Activated CD4-positive, alpha-beta T cell treated with anti-CD3 and anti-CD28 coated beads for 24 hours (primary cell): ENCODE measurements at places on chromosomes 2 and 18.

GRCh38 chr2:233369897-233370685, 15.8 kb downstream of the DGKD start:
- no peak for DNase-seq

- peak; percentile 11 for DNase-seq
Observed at GRCh38 chr18:23284629-23285028, 149.3 kb downstream of the CABLES1 start.

DNA sequence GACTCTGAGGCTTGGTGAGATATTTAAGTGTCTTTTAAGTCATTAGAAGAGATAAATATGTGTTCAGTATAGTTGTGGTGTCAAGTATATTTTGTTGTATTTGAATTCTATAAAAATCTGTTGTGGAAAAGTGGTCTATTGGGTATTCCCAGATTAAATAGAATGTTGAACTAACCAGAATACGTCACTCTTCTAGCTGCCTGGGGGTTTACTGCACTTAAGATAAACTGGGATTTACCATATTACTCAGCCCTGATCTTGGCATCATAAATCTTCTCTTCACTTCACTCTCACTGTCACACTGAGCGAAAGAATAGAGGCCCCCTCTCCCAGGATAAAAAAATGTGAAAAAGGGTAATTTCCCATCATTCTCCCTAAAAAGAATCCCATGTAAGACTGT, 129.8 kb downstream of the BCL2 start:
- DNase-seq: no peak

DNA sequence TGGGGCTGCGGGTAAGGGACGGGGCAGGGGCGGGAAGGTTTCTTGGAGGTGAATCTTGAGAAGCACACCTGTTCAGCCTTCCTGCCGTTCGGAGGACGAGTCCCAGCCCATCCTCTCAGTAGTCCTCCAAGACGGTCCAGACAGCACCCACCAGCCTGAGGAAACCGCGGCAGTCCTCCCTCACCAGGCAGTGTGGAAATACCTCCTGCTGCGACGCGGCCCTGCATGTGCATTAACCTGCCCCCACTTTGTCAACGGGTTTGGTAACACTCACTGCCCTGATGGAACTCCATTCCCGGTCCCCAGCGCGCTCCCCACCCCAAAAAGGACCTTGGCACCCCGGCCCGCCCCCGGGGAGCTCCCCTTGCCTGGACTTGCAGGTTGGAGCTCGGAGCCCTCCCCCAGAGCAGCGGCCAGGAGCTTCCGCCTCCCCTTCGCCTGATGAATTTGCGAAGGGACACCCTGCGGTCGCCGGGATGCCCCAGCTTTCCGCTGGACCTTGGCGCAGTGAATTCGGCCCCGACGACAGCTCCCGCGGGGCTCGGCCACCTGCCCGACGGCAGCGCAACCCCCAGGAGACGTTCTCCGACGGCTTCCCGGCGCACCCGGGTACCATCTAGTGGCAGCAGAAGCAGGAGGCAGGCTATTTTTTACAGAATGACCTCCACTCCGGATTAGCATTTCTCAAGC, 31.5 kb downstream of the ACVR1C start:
- DNase-seq: peak; percentile 38

DNA sequence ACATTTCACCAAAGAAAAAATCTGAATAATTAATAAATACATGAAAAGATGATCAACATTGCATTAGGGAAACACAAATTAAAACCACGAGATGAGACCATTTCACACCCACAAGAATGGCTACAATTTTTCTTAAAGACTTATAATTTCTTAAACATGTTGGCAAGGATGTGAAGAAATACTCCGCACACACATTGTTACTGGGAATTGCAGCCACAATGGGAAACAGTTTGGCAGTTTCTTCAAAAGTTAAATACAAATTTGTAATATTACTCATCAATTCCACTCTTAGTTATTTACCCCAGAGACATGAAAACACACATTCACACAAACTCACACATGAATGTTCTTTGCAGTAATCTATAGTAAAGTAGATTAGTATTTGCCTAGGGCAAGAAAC, 363.3 kb upstream of the SMIM21 start:
- no peak for DNase-seq

- no peak for DNase-seq
Observed at GRCh38 chr18:46601141-46601805, 55.7 kb downstream of the LOXHD1 start.

GRCh38 chr2:220708366-220708765, 863.7 kb downstream of the EPHA4 start:
- DNase-seq: no peak

DNA sequence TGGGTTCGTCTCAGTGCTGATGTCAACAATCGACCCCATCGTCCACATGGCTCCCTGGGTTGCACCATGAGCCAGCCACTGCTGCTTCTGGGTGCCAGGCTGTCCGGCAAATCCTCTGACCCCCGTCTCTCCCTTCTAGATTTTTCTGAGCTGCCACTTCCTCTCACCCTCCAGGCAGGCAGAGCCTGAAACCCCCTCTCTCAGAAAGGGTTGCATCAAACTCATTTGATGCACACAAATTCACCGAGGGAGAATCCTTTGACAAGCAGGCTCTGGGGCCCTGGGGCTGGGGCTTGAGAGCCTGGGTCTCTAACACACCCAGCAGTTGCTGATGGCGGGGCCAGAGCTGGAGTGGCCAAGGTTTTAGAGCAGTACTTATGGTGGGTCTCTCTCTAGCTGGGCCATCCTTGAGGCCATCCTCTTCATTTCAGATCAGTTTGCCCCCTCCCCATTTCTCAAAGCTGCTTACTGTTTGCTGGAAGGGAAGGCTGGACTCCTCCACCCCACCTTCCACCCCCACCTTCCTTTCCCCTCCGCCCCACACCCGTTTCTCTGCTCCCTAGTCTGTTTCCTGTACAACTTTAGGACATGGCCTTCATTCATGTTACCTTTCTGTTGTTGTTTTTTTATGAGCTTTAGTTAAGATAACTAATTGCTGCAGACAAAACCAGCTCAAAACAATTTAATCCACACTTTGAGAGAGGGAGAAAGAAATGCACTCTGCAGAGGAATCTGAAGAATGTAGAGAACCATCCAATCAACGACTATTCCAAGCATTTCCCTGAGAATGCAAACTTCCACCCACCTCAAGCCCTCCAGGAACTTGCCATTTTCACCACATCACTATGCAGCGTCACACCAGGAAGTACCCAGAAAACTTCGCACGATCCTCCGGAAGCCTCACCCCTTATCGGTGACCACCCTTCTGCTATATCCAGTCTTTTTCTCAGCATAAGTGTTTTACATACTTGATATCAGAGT, 69.5 kb downstream of the ARL4C start:
- DNase-seq: no peak

GRCh38 chr2:239532859-239533258, 132.0 kb upstream of the HDAC4 start:
- no peak for DNase-seq

DNA sequence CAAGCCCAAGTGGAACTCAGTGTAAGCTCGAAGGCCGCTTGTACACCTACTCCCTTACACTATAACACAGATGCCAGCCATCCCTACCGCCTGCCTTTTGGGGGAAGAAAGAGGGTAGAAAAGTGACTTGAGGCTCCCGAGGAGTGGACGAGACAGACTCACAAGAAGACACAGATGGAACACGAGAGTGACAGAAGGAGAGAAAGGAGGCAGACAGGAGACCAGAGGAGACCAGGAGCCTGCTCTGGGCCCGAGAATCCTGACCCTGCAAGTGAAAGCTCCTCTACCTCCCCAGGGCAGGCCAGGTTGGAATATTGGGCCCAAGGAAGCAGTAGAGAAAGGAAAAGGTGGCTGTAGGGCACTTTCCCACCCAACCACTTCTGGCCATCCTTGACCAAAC, 23.4 kb upstream of the TNS1 start:
- no peak for DNase-seq

DNA sequence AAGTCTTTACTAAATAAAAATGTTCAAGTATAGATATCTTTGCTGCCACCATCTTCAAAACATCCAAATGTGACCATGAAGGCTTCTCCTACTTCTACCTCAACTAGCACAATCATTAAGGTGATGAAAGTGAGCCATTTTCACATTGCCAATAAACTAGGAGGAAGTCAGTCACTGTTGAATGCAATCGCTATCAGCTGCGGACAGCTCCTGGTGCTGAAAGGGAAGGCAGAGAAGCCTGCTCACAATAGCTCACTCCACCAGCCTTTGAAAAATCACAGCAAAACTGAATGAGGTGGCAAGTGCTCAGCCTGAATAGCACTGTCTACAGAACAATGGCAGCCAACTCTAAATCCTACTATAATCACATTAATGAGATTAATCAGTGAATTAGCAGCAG, 2.2 kb downstream of the MYT1L start:
- DNase-seq: no peak

DNA sequence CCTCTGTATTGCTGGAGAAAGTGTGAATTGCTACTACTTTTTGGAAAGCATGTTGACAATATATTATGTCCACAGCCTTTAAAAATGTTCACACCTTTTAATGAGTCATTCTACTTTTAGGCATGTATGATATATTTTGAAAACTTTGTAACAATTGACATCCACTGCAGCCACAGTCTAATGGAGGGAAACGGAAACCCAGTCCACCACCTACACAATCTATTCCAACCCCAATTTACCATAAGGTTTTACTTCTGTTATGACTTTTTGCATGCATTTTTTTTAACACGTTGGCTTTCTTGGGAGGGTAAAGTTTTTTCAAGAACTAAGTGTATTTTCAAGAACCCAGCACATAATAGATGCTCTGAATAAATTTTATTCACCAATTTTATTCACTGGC, 38.5 kb upstream of the ATP8B1 start:
- no peak for DNase-seq

DNA sequence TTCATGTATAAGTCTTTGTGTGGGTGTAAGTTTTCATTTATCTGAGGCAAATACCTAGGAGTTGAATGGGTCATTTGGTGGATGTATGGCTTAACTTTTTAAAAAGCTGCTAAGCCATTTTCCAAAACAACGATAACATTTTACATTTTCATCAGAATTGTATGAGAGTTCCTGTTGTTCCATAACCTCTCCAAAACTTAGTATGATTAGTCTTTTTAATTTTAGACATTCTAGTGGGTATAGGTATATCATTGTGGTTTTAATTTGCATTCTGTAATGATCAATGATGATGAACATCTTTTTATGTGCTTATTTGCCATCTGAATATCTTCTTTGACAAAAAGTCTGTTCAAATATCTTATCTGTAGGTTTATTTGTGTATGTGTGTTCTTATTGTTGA, 74.4 kb upstream of the UGP2 start:
- DNase-seq: no peak

GRCh38 chr2:73291461-73292315, 1.7 kb downstream of the EGR4 start:
- no peak for DNase-seq

- no peak for DNase-seq
Observed at GRCh38 chr2:133607679-133608078, 39.4 kb upstream of the NCKAP5 start.

DNA sequence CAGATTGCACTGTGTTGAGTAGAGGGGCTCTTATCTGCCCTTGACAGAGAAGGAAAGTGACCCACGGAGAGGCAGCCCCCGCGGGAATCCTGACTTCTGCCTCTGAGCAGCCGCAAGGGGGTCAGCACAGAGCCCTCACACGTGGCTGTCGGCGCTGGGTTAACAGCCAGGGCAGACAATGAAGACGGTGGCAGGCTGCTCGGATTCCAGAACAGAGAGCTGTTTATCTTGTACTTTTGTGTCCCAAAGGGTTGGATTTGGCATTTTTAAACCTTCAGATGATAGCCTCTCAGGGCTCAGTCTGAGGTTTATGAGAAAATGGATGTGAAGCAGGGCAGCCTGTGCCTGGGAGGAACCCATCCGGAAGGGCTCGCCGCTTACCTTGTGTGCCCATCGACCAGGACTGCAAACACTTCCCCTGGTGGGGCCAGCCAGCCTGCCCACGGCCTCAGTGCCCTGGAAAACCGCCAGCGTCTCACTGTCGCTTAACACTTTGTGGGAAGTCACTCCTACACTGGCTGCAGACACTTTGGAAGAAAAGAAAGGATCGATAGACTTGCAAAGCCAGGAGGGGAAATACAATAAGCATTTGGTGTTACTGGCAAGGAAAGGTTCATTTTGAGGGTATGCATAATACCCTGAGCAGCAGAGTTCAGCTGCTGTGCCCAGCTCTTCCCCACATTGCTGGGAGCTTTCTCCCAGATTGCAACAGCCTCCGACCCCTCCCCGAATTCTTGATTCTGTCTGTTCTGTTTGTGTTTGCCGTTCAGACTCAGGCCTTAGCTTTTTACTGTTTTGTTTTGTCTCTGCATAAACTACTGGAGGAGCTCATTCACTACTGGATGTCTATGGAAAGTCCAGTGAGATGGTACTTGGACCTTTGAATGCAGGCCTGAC, 325.3 kb upstream of the MYT1L start:
- no peak for DNase-seq

DNA sequence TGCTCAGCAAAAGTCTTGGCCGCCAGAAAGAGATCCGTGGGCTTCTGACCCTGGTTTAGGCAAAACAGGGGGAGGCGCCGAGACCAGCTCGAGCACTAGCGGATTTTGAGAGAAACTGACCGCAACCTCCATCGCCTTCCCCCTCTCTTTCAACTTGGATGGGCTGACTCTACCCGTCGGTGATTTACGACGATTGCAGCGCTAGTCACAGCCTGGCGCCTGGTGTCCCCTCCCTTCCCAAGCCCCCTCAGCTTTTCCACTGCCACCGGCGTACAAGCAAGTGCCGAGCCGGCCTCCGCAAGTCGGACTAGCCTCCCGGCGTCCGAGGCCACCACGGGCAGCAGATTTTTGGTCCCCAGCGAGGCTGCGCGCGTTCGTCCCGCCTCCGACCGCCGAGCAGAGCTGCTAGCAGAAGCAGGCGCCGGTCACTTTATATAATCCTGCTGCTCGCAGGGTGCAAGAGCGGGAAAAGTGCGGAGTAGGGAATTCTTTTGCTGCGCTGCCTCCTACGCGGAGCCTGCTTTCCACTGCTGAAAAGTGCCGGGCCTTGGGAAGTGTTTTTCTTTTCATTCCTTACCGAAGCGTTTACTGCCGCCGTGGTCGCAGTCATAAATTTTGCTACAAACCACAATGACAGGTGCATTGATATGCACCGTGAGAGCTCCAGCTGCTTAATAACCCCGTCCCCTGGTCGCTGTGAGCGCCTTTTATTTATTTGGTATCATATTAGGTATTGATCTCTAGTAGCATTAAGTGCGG, 7.7 kb downstream of the HOXD3 start:
- no peak for DNase-seq

DNA sequence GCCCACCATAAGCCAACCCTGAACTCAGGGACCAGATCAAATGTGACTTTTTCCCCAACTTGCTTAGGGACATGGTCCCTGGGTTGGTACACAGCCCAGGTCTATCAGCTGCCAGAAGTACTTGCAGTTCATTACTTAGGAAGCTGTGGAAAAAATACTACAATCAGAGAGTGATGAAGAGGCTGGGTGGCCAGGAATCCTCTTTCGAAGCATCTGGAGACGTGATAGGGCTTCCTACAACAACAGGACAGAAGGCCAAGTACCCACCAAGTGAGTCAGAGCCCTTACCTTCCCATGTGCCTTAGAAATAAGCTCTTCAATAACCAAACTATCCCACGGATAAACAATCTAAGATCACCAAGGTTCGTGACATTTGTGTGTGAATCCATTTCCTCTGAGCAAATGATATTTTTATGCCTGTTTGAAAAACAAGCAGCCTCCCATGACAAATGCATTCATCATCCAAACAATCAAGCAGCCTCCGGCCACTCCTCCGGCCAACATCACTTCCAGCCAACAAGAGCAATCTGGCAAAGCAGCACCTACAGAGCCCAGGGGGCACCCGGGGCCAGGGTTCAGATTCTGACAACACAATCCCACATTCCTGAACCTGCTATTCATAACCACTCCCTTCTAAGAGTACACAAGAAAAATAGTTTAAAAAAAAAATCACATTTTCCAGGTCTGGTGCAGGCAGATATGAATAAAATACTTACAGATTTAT, 26.4 kb downstream of the TBC1D8 start:
- DNase-seq: no peak
